Stimulated activated CD8-positive, alpha-beta memory T cell treated with anti-CD3 and anti-CD28 coated beads, Interleukin-7, amount 100 ng/mL, for 48 hours (primary cell): ENCODE measurements at places on chromosomes 4 and X.

DNA sequence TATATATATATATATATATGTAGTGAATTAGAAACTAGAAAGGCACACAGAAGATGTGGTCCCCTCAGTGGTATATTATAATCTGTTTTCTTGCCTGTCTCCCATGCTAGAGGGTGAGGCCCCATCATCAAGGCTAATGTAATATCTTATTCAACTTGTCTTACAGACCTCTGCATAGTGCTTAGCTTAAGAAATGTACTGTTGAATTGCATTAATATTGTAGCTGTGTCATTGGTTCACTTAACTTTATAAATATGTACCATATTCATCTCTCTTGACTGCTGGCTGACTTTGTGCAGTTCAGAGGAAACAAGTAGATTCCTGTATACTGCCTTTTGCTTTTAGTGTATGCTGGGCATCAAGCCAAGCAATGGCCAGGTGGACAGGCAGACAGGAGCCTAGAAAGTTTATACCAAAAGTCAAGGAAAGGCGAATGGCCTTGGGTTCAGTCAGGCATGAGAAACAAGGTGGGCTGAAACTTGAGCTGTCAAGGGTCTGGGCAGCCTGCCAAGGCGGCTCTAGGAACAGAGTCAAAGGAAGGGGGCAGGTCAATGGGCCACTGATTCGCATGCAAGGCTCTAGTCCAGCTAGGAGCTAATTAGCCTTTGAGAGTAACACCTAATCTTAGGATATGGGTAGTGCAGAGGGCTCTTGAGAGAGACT is 78.8 kb upstream of the LEF1 start:
- DNase-seq = no peak

DNA sequence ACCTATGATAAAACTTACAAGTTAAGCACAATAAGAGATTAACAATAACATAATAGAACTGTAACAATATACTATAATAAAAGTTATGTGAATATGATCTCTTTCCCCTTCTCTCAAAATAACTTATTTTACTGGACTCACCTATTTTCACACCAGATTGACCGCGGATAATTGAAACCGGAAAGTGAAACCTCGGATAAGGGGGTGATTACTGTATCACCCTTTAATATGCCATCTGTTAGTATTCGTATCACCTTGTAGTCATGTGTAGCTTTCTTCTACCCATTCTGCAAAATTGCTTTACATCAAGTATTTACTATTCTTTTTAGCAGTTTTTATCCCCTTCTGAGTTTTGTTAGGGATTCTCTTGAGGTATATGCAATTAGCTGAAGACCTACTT is 1.8 kb downstream of the SPCS3 start:
- DNase-seq = no peak

DNA sequence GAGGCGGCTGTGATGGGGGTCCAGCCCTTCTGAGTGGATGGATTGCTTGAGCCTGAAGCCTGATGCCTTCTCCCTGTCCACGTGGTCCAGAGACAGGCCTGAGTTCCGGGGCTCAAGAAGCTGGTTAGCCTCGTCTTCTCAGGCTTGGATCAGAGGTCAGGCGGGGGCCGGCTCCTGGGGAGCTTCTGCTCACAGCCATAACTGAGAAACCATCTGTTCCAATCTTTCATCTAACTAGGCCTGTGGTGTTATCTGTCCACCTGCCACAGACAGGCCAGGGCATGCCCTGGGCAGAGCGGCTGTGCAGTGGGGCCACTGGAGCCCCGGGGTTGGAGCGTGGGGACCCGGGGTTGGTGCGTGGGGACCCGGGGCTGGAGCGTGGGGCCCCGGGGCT is 63.1 kb downstream of the SORCS2 start:
- no peak for DNase-seq

DNA sequence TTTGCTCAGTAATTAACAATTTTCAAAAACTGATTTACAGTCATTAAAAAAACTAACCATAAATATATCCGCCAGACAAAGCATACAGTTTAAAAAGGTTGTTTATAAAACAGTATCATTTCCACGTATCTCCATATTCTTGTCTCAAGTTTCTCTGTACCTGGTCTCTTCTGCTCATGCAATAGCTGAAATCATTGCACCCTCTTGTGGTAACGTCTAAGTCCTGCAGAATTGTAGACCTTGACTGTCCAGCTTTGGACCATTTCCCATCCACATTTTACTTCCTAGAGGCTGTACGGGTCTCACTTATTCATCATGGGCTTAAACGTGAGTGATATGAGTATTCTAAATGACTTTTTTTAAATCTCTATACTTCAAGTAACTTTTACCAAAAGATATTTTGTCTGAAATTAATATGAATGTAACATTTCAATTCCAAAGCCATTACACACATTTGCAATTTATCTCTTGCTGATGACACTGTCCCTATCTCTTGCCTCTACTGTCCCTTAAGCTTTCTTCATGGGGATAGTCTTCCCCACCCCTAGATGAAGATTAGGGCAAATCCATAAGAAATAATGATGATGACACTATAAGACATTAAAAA is 118.5 kb downstream of the BTC start:
- DNase-seq = no peak

DNA sequence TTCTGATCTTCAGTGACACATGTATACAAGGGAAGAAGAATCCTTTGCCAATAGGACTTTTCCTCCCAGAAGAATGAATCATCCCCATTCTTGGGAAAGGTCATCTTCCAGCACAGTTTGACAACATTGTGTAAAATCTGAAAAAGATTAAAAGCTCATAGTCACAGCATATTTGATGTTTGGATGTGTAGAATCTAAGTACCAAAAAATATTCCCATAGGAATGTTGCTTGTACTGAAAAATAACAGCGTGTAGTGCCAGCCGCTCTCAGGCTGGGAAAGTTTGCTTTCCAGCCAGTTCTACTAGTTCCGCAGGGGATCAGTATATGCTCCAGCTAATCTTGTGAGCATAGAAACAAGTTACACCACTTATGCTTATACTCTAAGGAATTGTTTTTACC is 74.7 kb upstream of the IL13RA1 start:
- no peak for DNase-seq

DNA sequence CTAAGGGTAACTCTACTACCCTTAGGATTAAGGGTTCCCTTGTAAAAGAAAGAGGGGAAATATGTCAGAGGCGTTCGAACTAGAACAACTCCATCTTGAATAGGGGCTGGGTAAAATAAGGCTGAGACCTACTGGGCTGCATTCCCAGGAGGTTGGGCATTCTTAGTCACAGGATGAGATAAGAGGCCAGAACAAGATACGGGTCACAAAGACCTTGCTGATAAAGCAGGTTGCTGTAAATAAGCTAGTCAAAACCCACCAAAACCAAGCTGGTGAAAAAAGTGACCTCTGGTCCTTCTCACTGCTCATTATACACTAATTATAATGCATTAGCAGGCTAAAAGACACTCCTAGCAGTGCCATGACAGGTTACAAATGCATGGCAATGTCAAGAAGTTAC is 922.0 kb downstream of the DMD start:
- DNase-seq = no peak

DNA sequence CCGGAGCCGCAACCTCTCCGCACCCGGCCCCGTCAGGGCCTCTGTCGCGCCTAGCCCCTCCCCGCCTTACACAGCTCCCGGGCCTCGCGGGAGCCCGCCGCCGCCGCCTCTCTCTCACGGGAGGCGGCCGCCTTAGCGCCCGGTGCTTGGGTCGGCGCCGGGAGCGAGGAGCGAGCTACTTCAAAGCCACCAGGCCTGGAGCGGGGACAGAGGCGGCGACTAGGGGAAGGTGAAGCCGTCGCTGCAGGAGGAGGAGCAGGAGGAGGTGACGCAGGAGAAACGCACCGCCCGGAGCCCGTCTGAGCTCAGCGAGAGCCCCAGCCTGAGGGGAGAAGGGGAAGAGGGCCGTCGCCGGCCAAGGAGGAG is 250 bp downstream of the USP9X start:
- peak; percentile 40 for DNase-seq

DNA sequence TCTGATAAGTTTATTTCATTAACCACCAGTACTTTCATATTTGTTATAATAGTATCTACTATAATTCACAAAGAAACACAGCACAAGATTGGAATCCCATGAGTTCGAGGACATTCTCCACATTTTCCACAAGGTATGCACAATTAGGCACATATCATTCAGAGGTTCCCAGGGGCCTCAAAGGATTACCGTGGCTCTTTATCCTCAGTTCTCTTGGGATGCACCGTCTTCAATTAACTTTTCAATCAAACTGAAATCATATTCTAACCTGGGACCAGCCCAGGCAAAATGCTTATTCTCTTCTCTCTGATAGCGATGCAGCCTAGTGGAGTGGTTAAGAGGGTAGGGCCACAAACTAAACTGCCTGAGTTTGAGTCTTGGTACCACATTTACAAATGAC is 242.6 kb upstream of the RASGEF1B start:
- DNase-seq = no peak

DNA sequence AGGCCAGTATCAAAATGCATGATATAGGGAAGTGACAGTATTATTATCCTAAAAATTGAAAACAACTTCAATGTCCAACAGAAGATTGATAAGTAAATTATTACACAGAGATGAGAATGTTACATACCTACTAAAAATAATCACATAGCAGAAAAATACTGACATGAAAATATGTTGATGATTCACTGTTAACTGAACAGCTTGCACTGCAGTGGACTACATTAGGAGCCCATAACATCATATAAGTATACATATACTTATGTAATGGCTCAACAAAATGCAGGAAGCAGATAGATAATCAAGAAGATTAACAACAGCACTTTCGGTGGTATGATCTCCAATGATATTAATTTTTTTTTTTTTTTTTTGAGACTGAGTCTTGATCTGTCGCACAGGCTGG is 7.1 kb downstream of the CLOCK start:
- DNase-seq = no peak

DNA sequence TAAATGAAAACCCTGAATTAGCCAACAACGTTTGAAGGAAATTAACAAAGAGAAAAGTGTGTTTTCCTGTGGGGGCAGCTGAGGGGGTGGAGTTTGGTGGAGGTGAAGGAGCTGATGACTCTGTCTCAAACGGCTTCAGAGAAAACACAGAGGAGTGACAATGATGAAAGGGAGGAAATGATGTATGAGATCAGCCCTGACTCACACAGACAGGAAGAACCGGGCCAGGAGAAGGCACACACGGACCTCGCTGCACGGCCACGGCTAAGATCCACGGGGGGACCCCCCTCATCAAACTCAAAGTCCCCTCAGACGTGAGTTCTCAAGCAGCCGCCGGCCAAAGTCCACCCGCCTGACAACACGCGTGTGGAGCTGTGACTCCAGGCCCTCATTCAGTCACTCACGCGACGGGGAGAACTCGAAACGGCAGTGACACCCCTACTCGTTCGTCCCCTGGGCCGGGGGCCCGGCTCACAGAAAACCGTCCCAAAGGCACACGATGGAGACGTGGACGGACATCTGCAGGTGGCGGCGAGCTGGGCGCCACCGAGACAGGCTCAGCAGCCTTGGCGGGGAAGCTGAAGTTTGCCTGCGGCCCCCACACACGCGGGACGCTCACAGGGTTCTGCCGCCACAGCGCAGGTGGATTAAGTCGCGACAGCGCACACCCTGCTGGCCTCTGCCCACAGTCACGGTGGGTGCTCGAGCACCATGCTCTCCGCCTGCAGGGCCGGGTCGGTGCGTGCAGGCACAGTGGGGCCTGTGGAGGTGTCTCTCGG is 28.8 kb downstream of the PPP2R3B start:
- peak; percentile 20 for DNase-seq

DNA sequence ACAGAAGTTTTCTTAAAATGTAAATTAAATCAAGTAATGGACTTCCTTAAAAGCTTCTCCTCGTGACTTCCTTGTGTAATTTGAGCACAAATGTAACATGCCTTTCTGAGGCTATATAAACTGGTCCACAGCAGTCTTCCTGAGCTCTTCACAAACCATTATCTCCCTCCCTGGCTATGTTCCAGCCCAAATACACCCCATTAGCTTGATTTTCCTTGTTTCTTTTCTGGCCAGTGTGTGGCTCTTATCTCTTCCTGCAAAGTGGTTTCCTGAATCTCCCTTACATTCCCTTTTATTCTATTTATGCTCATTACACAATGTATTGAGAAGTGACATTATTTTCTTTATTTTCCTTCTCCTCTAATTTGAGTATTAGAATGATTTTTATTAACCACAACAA is 1085.3 kb upstream of the PCDH10 start:
- no peak for DNase-seq

DNA sequence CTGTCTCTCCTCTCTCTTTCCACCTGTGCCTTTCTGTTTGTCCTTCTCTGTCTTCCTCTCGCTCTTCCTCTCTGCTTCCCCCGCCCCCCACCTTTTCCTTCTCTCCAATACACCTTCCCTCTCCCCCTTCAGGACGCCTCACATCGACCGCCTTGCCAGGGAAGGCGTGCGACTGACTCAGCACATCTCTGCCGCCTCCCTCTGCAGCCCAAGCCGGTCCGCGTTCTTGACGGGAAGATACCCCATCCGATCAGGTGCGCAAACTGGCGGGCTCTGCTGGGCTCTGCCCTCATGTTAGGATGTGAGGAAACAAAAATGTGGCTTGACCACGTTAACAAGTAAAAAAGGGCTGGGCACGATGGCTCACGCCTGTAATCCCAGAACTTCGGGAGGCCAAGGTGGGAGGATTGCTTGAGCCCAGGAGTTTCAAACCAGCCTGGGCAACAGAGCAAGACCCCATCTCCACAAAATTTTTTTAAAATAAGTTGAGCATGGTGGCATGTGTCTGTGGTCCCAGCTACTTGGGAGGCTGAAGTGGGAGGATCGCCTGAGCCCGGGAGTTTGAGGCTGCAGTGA is 35.2 kb downstream of the ARSF start:
- DNase-seq = no peak

GRCh38 chrX:106300239-106300638 is 132.1 kb downstream of the PWWP3B start:
- DNase-seq = no peak

DNA sequence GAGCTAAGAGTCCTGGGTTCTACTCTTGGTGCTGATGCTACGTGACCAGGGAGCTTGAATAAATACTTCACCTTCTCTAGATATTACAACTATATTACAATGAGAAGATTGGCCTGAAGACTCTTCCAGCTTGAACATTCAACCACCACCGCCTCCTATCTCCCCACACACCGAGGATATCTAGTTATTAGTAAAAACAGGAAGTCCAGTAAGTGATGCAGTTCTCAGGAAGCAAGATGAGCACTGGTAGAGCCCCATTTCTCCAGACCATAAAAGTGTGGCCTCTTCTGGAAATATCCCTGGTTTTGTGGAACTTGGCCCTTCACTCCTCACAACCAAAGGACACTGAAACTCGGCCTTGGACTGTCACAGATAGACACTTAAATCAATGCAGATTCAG is 18.5 kb downstream of the PJA1 start:
- DNase-seq = no peak
